ENCODE measurements at places on chromosomes 13 and 19.

- DNase-seq: peak; percentile 44
Measured at GRCh38 chr19:43643326-43643725, 3.7 kb upstream of the CADM4 start.

DNA sequence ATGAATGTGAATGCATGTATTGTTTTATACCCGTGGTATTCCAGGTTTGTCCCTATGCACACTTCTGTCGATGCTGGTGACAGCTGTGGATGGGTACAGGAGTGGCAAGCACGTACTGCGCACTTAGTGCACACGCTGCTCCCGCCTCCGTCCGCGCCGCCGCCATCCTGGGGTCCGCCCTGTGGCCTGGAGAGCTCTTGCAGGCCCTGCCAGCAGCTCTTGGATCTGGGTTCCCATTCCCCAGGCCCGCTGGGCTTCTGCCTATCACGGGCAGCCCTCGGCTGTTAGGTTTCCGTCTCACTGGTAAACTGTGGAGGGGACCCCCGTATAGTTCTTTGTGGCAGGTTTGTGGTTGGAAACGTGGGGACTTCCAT is 4.0 kb downstream of the GNA11 start:
- DNase-seq: peak; percentile 26

GRCh38 chr19:33668968-33669367 is 47.2 kb downstream of the CHST8 start:
- DNase-seq: no peak

DNA sequence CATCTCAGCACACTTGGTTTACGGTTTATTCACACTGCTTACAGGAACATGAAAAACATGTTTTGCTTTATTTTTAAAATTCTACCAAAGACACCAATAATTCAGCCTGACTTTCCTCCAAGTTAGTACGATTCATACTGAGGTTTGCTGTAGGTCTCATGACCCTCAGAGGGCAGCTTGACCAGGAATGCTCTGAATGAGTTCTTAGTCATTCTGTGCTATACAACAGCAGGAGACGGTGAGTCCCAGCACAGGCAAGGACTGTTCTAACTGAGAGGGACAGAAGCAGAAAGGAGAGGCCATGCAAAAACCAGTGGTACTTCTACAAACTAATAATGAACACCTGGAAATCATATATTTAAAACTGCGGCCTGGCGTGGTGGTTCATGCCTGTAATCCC is 6.4 kb downstream of the GRTP1 start:
- DNase-seq: no peak

DNA sequence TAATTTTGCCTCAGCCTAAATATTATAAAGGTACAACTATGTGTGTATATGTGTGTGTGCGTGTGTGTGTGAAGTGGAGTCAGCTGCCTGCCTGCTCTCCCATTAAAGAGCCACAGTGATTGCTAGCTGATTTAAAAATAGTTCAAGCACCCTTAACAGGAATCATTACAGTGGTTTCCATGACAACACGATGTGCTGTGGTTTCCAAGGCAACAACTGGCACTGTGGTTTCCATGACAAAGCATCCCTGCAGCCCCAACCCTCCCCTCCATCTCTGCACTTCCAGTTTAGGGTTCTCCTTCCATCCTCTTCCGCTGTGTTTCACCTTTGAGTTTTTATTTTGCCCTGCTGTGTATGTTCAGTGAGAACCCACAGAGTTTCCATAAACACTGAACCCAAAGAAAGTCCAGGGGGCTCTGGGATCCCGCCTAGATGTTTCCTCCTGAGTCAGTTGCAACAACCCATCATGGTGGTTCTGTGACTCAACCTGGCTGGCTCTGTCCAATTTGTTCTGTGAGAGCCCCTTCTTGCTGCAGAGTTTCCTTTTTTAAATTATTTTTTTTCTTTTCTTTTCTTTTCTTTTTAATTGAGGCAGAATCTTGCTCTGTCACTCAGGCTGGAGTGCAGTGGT is 7.1 kb upstream of the PNMA8A start:
- DNase-seq: no peak

All from MG63 (cell line).